CD4-positive, alpha-beta T cell treated with Interleukin-1 beta for 1 hour (primary cell): ENCODE measurements at places on chromosomes 12 and 14.

DNA sequence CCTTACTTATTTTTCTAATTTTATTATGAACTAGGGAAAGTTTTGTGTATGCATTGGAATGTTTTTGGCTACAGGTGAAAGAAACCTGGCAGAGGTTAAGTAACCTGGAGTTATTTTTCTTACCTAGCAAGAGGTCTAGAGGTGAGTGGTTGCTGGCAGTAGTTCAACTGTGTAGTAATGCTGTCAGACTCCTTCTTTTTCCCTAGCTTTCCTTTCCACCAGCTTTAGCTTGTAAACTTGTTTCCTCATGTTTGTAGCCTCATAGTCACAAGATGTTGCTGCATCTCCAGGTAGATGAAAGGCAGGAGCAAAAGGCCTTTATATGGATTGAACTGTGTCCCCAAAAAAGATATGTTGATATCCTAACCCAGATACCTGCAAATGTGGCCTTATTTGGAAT is 105.1 kb upstream of the AMIGO2 start:
- DNase-seq: no peak

DNA sequence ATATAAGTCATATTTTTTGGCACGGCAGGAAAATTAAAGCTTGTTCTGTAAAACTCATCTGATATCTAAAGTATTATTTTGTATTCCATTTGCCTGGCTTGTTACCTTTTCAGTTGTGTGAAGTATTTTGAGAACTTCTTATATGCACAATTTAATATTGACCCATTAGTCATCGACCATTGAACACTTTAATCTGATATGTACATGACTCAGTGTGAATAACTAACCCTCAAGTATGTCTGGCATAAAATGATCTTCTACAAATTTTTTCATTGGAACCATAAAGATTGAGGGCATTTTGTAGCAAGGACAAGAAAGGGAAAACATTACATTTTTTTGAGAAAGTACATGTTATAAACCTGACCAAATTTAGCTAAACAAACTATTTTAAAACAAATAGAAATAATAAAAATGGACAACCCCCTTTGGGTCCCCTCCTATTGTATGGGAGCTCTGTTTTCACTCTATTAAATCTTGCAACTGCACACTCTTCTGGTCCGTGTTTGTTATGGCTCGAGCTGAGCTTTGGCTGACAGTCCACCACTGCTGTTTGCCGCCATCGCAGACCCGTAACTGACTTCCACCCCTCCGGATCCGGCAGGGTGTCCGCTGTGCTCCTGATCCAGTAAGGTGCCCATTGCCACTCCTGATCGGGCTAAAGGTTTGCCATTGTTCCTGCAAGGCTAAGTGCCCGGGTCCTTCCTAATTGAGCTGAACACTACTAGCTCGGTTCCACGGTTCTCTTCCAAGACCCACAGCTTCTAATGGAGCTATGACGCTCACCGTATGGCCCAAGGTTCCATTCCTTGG is 118.8 kb downstream of the SLC6A15 start:
- DNase-seq: no peak

- DNase-seq: no peak
Measured at GRCh38 chr12:109009766-109010165, 11.1 kb downstream of the SVOP start.

DNA sequence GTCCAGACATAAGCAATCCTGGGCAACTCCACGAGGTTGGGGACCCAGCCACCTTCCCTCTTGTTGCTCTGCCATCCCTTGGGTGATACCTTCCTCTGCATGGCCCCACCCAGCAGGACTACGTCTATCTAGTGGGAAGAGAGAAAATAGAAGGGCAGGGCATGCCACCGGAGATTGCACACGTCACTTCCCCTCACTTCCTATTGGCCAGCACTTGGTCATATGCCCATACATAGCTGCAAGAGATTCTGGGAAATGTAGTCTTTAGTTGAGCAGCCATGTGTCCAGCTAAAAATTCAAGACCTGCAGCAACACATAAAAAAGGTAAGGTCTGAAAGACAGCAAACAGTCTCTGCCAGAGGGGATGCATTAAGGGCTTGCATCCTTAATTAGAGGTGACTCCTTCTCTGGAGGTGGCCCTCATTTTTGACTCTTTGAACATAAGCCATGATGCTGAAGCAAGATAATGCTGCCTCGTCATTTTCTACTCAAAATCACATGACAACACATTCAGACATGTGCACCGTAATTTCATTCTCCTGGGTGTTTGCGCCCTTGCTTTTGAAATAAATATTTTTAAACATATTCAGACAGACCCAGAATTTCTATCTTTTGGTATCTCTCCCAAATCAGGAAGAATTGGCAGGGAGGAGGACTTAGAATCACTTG is 91.8 kb upstream of the PWP1 start:
- DNase-seq: no peak

- no peak for DNase-seq
Measured at GRCh38 chr12:62827042-62827441, 107.9 kb downstream of the PPM1H start.

DNA sequence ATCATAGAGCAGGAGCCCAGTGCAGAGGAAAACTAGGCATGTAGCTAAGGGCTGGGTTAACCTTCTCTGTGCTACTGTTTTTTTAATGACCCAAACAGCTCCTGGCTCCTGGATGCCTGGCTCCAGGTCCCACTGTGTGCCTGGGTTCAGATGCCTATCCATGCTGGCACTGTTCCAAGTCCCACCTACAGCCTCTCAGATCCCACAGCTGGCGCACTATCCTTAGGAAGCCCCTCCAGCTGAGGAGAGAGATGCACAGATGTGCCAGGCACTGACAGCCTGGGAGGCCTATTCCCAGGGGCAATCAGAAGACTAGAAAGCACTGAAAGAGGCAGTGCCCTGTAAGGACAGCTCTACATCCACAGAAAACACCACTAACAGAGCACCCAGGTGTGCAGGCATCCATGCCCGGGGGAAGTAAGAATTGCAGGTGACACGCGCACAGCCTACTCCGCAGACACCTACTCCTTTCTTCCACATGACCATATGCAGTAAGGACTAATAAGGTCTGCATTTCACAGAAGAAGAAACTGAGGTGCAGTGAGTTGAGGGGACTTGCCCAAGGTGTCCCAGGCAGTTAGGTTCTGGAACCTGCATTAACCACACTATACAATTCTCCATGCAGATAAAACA is 51.2 kb downstream of the PITPNM2 start:
- DNase-seq: no peak

- DNase-seq: no peak
Measured at GRCh38 chr12:5155866-5156265, 112.2 kb downstream of the KCNA5 start.

DNA sequence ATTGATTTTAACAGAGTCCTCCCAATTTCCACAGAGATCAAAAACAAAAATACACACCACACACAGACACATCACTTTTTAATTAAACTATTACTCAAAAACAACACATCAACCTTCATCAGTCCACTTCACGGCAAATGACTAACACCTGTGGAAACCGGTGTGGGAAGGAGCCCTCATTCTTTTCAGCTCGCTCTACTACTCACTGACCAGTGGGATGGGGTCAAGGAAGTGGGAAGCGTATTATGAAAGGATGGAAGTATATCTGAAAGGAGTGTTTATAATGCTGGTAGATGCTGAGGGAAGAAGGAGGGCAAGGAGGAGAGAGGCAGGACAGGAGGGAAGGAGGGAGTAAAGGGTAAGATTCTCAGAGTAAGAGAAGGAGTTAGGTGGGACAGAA is 156.5 kb downstream of the EPS8 start:
- DNase-seq: no peak

GRCh38 chr14:100288382-100289185 is 17.7 kb downstream of the SLC25A29 start:
- no peak for DNase-seq

DNA sequence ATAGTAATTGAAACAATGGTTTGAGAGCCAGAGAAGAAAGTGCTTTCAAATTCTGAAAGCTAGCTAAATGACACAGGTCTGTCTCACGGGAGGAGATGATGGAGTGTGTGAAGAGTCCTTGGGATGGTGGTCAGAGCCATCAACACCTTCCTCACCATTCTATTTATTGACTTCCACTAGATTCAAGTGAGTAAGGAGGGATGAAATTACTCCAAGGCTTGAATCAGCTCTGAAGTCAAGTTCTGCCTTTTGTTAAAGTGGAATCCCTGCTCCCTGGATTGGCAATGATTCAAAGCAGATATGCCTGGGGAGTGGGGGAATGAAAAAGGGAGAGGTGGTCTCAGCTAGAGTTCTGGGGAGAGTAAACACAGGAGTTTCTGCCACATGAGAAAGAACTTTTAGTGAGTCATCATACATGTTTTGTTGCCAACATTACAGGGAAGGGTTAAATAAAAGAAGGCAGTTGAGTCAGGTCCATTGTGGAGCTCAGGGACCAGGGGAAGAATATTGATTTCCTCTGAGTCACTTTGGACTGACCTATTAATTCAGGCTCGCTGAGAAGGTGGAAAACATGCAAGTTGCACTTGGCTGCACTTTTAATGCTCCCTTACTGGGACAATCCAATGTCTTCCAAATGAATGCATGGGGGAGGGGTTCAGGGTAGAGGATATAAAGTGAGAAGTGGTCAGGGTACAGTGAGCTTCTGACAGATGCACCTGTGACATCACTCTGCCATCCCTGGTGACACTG is 142.7 kb downstream of the TBX5 start:
- DNase-seq: no peak

DNA sequence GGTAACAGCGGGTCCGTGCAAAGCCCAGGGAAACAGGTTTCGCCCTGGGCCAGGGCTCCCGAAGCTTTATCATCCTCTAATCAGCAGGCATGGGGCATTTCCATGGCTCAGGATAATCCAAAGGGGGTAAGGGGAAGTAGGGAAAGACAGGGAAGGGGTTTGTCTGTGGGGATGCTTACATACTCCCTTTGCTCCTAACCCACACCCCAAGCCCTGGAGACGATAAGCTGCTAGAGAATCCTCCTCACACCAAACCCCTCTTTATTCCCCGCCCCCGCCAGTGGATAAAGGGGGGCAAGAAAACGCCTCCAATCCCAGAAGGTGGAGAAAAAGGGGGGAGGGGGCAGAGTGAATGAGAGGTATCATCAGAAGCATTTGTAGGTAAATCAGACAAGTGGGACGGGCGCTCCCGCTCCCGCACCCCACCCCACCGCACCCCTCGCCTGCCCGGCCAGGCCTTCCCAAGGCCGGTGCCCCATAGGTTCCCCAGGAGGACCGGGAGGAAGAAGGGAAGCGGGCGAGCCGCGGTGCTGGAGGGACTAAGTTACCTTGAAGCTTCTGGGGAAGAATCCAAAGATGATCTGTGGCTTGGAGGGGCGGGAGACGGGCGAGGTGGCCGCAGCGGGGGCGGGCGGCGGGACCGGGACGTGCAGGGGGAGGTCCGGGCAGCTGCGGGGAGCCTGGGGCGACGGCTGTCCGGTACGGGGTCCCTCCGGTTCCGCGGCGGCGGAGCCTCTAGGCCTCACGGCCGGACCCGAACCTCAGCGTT is 762 bp downstream of the PPP2R5E start:
- DNase-seq: no peak

GRCh38 chr12:4829793-4830162 is 79.9 kb upstream of the KCNA1 start:
- DNase-seq: no peak

DNA sequence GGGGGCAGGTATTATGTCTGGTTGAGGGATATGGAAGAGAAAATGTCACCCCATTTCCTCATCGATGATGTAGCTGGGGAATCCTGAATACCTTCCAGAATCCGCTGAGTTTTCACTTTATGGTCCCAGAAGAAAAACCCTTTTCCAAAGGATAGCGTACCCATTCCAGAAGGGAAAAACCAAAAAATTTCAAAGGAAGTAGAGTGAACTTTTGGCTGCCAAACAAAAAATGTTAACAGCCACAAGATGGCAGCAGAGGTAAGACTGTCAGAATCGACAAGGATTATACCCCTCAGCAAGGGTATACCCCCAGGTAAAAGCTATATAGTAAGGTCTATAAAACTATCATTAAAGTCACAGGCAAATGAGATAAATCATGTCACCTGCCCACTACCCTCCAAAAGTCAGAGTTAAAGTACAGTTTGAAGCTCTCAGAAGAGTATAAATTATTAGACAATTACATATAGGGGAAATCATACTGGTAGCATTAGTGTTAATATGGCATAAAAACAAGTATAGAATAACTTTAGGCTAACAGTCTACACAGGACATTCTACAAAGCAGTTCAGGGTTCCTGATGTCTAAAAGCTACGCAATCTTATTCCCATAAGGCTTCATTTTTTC is 18.0 kb downstream of the ACIN1 start:
- no peak for DNase-seq

GRCh38 chr12:91551927-91552326 is 369.3 kb upstream of the DCN start:
- no peak for DNase-seq

GRCh38 chr14:97233319-97233985 is 436.3 kb downstream of the VRK1 start:
- DNase-seq: no peak

GRCh38 chr12:31206038-31206670 is 119.8 kb downstream of the SINHCAF start:
- DNase-seq: no peak
